ENCODE measurements at places on chromosomes 16 and 17. TPM values are rescaled to one million over a fixed set of nuclear protein-coding genes. Genes with fewer than 3 reads are reported as not detected.

DNA sequence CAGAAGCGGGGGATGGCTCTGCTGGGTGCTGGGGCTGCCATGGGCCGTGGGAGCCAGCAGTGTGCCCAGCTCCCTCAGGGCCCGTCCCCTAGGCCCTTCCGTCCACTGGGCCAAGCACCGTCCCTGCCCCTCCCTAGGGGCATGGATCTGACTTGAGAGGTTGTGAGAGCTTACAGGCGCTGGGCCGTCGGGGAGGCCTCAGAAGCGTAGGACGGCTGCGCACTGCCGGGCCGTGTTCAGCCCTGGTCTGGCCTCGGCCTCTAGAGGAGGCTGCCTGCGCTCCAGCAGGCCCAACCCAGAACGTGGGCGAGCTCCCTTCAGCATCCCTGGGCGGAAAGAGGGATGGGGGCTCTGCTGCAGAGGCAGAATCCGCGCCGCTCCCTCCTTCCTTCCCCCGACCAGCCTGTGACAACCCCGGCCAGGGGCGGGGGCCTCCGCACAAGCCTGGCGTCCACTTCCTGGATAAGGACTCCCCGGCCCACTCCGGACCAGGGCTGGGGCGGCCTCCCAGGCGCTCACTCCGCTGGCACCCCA is 685 bp upstream of the MPG start:
- peak; percentile 24 for DNase-seq

DNA sequence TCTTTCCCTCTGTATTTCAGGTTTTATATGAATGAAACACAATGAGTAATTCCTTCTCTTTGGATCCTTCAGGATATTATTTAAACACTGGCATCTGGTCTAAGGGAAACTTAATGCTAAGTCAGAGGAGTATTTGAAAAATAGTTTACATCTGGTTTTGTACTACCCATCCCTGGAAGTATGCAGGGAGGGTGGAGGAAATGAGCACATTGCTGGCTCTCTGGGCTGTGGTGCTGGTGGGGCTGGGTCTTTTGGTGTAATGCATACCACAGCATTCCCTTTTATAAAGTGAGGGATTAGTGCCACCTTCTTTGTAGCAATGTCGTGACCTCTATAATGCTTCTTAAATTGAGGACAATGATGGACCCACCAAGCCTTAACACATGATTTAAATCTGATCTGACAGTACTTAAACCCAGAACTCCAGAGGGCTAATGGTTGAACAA is 105.5 kb upstream of the AXIN2 start:
- no peak for DNase-seq

DNA sequence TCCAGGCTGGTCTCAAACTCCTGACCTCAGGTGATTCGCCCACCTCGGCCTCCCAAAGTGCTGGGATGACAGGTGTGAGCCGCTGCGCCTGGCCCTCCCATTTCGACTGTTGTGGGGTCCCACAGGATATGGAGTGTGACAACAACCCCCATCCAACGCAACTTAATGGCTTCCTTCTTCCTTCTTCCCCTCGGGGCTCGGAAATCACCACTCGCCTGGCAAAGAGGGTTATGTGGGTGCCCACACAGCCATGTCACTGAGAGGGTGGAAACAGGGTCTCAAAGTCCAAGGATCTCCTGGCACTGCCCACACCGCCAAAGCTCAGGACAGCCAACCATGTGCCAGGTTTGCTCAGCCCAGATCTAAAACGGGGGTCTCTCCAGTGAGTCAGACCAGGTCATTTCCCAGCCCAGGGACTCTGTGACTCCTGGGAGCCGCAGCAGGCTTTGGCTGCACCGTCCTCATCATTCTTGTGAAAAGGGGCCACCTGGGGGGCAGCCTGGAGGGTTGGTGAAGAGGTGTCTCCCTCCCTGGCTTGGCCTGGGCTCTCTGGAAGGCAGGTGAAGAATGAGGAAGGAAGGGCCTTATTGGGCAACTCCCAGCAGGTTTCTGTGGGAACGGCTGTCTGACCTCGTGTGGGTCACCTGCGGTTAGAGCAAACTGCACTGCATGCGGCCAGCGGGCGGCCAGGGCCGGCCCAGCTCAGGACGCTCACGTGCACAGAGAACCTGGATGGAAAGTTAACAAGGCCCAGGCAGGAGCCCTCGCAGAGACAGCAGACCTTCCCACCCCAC is 25.3 kb upstream of the LITAF start:
- no peak for DNase-seq

DNA sequence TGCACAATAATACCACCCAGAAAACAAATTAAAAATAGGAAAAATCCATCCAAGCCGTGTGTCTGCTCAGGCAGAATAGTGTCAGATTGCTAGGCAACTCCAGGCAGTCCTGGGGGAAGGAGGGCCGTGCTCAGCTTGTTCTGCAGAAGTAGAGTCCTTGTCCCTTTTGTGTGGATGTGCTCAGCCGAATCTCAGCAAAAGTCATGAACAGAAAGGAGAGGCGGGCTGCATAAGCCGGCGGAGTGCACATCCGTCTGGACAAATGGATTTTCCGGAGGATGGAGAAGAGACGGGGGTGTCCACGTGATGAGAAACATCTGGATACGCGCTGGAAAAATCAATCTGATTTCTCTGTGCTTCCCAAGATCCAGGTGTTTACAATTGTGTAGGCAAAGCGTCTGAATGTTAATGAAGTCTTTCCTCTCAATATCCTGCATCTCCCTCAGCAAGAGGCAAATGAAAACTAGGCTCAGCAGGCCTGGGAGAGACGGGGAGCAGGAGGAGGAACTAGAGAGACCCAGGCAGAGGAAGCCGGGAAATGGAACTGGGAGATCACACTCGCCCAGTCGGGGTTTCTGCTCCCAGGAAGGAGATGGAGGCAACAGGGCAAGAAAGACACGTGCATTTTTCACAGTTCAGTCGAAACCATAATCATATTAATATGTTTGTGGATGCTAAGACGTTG is 7.7 kb upstream of the RBFOX3 start:
- DNase-seq: no peak

Gene CNTNAP4
- not detected for total RNA-seq

DNA sequence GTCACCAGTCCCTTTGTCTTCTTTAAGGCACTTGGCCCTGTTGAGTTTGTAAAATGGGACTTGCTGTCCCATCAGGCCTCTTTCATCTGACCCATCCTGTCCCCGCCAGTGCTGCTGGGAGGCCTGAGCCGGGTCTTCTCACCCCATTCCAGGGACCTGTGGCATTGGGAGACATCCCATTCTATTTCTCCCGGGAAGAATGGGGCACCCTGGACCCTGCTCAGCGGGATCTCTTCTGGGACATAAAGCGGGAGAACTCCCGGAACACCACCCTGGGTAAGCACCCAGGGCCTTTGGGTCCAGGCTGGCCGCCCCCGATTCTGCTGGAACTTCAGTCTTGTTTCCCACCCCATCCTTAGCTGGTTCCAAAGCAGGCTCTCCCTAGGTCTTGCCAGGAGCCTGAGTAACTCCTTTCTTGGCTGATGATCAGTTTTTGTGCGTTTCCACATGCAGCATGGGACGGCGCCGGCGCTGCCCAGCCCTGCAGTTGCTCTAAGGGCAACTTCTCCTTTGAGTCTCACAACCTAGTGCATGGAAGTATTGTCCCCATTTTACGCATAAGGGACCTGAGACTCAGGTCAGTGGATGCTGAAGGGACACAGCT is 4.1 kb downstream of the ZNF213 start:
- DNase-seq: no peak

DNA sequence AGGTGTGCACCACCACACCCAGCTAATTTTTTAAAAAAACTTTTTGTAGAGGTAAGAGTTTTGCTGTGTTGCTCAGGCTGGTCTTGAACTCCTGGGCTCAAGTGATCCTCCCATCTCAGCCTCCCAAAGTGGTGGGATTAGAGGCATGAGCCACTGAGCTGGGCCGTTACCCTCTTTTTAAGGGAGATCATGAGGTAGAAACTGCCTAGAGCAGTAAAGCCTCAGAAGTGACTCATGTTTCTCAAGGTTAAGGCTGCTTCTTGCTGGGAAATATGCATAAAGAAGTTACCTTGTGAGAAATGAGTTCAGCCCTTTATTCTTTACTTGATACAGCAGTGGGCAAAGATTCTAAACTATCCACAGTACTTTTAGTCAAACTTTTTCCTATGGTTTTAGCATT is 38.2 kb downstream of the GRB2 start:
- DNase-seq: no peak

GRCh38 chr16:58948244-58948643 is 214.1 kb upstream of the GOT2 start:
- no peak for DNase-seq

DNA sequence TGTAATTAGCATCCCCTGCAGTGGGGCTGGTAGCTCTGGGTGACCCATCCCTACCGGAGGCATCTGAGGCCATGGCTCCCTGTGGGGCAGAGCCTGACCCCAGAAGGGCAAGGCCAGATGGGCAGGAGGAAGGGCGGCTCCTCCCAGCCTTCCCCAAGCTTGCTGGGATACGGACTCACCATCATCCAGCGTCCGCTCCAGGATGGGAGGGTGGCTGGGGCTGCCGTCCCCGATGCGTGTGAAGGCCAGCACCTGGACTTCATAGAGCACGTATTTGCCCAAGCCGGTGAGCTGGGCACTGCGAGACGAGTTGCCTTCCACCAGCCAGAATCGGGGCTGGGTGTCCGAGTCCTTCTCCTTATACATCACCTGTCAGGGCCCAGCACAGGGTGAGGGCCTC is 81.6 kb upstream of the CDC42EP4 start:
- DNase-seq: no peak

Gene AGRP
- total RNA-seq: not detected
